ENCODE measurements at places on chromosomes 7 and 10. TPM values are rescaled to one million over a fixed set of nuclear protein-coding genes. Genes with fewer than 3 reads are reported as not detected.

SLC18A3 gene
- not detected for total RNA-seq

CHAT gene
- total RNA-seq, result not detected

NPSR1 gene
- not detected for total RNA-seq

DNA sequence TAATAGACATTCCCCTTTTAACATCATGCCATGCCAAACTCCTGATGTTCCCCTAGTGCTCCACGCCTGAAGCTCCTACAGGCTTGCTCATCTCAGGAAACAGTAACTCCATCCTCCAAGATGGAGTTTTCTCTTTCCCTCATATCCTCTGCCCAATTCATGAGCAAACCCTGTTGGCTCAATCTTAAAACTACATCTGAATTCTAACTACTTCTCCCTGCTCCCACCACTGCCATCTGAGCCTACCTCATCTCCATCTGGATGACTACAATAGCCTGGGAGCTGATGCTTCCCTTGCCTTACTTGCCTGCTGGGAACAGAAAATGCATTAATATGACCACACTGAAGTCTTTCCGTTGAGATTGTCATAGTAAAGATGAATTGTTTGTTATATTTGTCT, 271.7 kb upstream of the MKLN1 start:
- DNase-seq, result no peak

GRCh38 chr10:72694476-72695369, 2.8 kb downstream of the MCU start:
- DNase-seq, result peak; percentile 74

DNA sequence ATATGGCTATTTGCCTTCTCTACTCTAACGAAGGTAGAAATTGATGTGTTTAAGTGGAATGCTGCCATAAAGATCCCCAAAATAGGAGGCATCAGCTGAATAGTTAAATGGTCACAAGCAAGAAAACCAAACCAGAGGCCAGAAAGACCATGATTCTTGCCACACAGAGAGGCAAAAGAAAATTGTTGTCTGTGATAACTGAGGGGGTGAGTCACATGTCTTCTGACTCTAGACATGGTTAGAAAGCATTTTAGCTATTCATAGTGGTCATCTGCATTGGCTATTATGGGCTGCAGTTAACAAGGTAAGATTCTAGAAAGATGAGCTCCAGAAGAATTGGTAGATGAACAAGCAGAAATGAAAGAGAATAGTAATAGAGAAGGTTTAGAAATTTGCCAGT, 361.4 kb upstream of the NPSR1 start:
- no peak for DNase-seq

GRCh38 chr7:45102785-45103712, 8.4 kb downstream of the TBRG4 start:
- DNase-seq, result no peak

- DNase-seq, result no peak
Observed at GRCh38 chr7:35465791-35466336, 212.0 kb upstream of the TBX20 start.

Measured in endothelial cell of umbilical vein (primary cell).